ENCODE measurements at places on chromosomes 13 and 19.
A peak's percentile ranks its signal among the peaks of the same experiment; 100 is the strongest.

- DNase-seq: no peak
These were observed 16.4 kb downstream of the PEPD start for GRCh38 chr19:33505148-33505547.

DNA sequence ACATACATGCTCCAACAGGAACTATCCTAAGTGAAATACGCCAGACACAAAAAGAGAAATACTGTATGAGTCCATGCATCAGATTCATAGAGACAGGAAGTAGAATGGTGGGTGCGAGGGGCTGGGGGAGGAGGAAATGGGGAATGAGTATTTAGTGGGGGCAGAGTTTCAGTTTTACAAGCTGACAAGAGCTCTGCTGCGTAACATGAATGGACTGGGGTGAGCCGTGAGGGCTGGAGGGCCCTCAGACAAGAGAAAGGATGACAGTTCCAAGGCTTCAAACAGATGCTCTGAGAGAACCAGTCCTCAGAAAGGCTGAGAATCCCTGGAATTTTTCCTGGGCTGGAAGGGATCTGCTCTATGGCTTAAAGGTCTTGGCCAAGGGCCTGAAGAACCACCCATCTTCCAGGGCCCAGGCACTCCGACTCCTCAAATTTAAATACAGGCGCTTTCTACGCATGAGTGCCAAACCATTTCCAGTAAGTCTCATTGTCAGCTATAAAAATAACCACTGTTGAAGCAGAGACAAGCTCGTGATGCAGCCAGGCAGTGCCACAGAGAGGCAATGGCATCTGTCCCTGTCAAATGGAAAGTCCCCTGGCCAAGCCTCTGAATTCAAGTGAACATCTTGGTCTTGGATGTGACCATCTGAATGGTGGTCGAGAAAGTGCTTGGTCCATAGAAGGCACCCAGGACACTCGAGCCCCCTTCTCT is 17.5 kb downstream of the KLF2 start:
- DNase-seq: no peak

DNA sequence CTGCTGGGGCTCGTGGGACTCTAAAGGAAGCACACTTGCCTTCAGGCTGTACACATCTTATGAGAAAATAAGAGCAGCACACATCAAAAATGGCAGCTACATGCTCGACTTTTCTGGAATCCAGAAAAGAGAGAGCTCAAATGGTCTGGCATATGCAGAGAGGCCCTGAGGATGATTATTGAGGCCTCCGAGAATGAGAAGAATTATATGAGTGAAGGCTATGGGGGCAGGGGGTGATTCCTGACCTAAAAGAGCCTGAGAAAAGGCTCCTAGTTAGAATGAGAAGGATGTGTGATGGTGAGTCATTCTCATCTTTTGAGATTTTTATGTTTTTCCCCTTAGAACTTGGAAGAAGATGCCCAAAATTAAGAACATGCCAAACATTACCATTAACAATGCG is 97.1 kb downstream of the HSPH1 start:
- DNase-seq: no peak

GRCh38 chr13:45678282-45678681 is 23.8 kb upstream of the CBY2 start:
- no peak for DNase-seq

GRCh38 chr19:44055870-44056269 is 4.0 kb downstream of the ZNF223 start:
- no peak for DNase-seq

DNA sequence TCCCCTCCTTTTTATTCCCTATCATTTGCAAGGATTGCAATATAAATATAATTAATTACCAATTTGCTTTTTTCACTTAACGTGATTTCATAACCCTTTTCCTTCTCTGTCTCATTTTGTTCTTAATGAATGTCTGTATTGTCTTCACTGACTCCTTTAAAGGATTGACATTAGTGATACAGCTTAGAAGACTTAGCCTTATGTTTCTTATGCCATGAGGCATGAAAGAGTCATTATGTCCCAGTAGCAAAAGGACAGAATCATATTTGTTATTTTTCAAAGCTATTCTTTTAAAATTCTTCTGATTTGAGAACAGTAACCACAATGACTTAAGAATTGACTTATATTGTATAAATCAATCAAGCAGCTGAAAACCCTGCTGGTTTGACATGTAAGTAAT is 26.2 kb downstream of the SLC10A2 start:
- DNase-seq: no peak

DNA sequence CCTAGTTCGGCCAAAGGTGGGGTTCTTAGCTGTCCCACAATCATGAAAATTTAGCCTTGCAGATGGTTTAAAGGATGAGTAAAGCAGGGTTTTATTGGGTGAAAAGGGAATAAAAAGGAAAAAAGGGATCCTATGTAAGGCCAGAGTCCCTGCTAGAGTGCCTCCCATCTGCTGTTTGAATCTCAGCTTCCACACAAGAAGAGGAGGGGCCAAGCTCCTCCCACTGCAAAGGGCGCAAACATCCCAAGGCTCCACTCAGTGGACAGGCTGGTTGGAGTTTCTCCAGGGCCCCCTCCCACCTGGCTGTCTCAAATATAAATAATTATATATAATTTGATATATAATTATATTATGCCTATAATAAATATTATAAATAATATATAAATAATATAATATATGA is 1272.1 kb upstream of the PCDH20 start:
- no peak for DNase-seq

GRCh38 chr13:106176117-106176516 is 359.3 kb downstream of the EFNB2 start:
- DNase-seq: no peak

GRCh38 chr19:16041299-16041990 is 34.9 kb upstream of the TPM4 start:
- peak; percentile 69 for DNase-seq

- no peak for DNase-seq
These were observed 9.5 kb upstream of the MBNL2 start for GRCh38 chr13:97212601-97213040.
